ENCODE measurements at places on chromosomes 12 and 14.

DNA sequence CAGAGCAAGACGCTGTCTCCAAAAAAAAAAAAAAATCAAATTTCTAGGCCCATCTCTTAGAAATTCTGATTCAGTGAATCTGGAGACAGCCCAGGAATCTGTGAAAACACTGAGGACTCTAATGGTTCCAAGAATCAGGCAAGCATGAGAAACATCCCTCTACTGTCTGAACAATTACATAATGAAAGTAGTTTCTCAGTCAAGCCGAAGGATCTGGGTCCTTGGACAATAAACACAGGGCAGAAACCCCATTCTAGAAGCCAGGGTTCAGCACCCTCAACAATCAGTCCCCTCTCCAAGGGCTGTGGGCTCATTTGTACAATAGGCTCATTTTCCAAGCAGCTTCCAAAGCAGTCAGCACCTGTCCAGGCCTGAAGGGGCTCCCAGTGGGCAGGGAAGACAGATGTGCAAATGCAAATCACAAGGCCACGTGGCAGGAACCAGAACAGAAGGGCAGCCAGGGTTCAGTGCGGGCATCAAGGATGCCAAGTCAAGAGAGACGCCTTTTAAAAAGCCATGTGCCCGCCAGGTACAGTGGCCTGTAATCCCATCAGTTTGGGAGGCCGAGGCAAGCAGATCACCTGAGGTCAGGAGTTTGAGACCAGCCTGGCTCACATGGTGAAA is 96.1 kb downstream of the KSR2 start:
- DNase-seq, result no peak

GRCh38 chr12:6724409-6724797 is 557 bp downstream of the COPS7A start:
- no peak for DNase-seq

DNA sequence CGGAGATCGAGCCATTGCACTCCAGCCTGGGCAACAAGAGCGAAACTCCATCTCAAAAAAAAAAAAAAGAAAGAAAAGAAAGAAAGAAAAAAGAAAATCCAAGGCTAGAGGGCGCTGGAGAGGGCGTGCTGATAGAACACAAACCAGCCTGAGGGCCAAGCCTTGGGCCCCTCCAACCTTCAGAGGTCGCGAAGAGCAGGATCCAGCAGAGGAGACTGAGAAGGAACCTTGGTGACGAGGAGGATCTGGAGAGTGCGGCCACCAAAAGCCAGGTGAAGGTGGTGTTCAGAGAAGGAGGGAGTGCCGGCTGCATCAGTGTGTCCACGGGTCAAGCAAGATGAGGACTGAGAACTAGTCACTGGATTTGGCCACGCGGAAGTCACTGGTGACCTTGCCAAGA is 4.1 kb upstream of the DYNC1H1 start:
- DNase-seq, result no peak

DNA sequence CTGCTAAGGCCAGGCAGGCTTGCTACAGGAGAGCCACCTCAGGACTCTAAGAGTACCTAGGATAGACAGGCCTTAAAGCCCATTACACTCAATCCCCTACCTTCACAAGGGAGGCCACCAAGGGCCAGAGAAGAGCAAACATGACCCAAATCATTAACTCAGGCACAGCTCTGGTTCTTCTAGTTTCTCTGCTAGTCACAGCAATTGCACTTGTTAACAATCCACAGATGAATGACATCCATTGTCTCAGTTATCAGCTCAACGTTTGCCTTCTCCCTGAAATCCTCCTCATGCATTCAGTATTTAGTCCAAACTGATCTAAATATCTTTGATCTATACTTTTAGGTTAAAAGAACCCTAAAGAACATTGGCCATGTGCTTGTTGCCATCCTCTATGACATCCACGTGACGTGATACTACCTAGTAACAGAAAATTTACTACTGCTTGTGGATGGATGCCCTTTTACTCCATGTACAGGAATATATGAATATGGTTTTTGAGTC is 164.5 kb downstream of the STXBP6 start:
- DNase-seq, result no peak

DNA sequence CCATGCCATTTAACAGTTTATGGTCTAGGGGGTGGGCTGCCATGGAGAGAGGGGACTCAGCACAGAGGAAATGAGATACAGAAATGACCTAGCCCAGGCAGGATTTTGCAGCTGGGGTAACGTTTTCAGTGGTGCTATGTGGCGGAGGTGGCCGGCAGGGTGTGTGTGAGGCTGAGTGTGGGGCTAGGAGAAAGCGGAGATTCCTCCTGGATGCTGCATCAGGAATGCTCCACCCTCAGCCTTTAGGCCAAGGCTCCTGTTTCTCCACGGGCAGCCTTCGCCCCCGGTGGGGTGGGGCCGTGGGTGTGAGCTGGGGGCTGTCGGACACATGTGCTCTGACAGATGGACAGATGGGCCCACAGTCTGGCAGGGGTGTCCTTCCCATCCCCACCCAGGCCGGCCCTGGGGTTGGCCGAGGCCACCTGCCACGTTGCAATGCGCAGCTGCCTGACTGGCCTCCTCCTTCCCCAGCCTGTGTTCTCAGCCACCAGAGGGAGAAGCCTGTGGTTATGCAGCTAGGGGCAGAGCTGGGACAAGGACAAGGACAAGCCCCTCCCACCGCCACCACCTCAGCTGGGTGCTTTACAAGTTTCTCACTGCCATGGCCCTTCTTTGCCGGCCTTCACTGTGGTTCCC is 44.3 kb downstream of the TEAD4 start:
- no peak for DNase-seq

GRCh38 chr14:59055439-59056045 is 132.9 kb upstream of the DAAM1 start:
- DNase-seq, result peak; percentile 80
